ENCODE measurements at places on chromosomes 12 and 14. TPM values are rescaled to one million over a fixed set of nuclear protein-coding genes. Genes with fewer than 3 reads are reported as not detected.
A peak's percentile ranks its signal among the peaks of the same experiment; 100 is the strongest.

DNA sequence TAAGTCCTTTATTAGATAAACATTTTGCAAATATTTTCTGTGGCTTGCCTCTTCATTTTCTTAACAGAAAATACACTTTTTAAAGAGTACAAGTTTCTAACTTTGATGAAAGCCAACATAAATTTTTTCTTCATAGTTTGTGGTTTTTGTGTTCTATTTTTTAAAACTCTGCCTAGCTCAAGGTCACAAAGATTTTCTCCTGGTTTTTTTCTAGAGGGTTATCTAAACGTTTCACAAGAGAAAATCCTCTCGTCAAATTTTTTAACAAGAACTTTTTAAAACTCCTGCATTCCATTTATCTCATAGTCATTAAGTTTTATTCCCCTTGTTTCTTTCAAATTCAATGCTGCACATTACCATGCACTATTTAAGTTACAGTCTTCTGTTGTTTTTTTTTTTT lies 8.2 kb downstream of the AREL1 start:
- no peak for DNase-seq

- no peak for DNase-seq
These were observed 49.9 kb downstream of the IFNG start for GRCh38 chr12:68109444-68110217.

DNA sequence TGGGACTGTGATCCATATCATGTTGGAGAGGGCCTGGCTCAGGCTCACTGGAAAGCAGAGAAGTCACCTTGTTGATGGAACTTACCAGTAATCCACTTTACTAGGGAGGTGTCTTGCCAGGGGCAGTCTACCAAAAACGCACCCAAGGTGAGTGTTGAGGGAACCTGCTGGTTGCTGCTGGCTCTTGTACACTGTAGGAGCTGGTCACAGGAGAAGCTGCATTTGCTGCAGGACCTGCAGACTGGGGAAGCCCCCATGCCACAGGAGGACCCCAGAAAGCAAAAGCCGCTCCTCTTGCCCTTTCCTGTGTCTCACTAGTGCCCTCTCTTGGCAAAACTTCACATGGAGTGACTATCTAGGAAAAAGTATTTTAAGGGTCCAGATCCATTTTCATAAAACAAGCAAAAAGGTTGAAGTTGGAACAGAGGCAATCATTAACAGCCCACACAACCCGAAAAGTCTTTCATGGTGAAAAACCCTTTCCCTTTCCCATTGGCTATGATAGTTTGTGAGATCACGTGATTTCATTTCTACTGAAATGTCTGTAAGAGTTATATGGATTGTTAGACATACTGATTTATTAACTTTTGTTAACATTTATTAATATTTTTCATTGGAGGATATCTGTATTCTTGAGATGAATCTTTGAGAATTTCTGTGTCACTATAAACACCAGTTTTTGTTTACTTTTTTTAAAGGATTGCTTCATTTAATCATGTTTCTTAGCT lies 59.2 kb downstream of the RASSF8 start:
- no peak for DNase-seq

CMKLR1 gene
- polyA plus RNA-seq: 10.1 TPM

- peak; percentile 28 for DNase-seq
These were observed 139.8 kb upstream of the PWP1 start for GRCh38 chr12:107545737-107546353.

GRCh38 chr12:55492078-55492477 lies at the start of gene OR6C68:
OR6C68 (plus strand) TSS chr12:55492378; CDS start chr12:55492378, 0 bp downstream.
- DNase-seq: no peak

- peak; percentile 30 for DNase-seq
These were observed 449.5 kb downstream of the BCAT1 start for GRCh38 chr12:24499151-24500146.

TMEM30B gene
- polyA plus RNA-seq: 19.4 TPM

OTUB2 gene
- 3.5 TPM for polyA plus RNA-seq

GRCh38 chr14:92585981-92586937 lies 72.7 kb downstream of the RIN3 start:
- peak; percentile 81 for DNase-seq

SOAT2 gene
- 0.19 TPM for polyA plus RNA-seq

- no peak for DNase-seq
These were observed 119.3 kb upstream of the OVCH1 start for GRCh38 chr12:29616664-29617406.

DNA sequence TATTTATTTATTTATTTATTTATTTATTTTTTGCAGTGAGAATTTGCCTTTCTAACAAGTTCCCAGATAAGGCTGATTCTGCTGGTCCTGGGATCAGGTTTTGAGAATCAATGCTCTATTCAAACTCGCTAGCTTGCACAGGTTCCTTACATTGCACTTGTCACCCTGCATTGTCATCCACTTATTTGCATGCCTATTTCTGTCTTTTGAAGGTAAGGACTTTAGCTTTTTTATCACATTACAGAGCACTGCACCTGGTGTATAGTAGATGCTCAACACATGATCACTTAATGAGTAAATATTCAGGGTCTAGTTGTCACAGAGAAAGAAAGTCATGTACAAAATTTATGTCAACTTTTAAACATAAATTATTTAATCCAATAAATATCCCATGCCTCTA lies 219.7 kb upstream of the BTG1 start:
- DNase-seq: no peak

NKX2-1 gene
- polyA plus RNA-seq: 121 TPM

- DNase-seq: no peak
These were observed 147.9 kb upstream of the NCOR2 start for GRCh38 chr12:124715121-124715990.

DNA sequence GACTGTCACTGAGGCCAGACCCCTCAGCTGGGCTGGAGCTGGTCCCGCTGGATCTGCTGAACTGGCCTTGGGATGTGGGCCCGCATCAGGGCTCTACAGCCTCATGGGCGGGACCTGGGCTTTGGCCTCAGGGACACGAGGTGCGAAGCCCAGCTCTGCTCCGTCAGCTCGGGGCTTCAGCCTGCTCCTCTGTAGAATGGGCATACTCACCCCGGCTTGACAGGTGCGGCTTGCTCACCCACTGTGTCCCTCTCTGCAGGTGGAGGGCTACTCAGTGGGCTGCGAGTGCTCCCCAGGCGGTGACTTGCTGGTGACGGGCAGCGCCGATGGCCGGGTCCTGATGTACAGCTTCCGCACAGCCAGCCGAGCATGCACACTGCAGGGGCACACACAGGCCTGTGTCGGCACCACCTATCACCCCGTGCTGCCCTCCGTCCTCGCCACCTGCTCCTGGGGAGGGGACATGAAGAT lies 57.6 kb downstream of the BEGAIN start:
- no peak for DNase-seq

DNA sequence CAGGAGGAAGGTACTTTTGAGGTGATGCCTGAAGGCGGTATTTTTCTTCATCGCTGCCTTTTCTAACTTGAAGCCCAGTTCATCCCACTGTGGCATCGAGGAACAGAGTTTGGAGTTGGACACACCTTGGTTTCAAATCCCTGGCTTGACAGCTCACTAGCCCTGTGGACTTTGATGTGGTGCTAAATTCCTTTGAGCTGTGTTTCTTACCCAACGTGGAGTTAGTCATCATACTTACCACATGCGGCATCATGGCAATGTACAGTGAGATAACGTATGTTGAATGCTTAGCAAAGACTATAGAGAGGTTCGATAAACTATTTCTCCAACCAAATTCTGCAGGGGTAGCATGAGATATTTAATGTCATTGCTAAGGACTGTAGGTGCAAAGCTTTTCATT lies 3.4 kb downstream of the PLEKHG3 start:
- no peak for DNase-seq

GRCh38 chr12:129001826-129002225 lies 148.5 kb downstream of the GLT1D1 start:
- DNase-seq: no peak

LYSET gene
- 24.0 TPM for polyA plus RNA-seq

- DNase-seq: peak; percentile 40
These were observed 8.7 kb upstream of the TESPA1 start for GRCh38 chr12:54993181-54993835.

MTERF2 gene
- 45.4 TPM for polyA plus RNA-seq

- DNase-seq: no peak
These were observed 8.9 kb upstream of the SPTLC2 start for GRCh38 chr14:77625360-77625759.

DNA sequence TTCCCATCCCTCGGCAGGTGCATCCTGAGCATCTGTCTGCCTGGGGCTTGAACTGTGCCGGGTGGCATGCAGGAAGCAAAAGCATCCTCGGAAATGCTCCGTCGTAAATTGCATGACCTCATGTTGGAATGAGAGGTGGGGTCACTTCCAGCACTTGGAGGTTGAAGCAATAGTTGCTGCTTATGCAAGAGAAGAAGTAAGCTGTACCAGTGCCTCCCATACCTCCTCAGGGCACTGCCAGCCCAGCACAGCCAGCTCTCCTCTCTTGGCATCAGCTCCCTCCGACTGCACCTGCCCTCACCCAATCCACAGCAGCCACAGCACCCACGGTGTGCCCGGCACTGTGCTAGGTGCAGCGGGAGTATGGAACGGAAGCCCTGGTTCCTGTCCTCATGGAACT lies 11.5 kb downstream of the TEAD4 start:
- no peak for DNase-seq

APOLD1 gene
- polyA plus RNA-seq: 8.7 TPM

DNA sequence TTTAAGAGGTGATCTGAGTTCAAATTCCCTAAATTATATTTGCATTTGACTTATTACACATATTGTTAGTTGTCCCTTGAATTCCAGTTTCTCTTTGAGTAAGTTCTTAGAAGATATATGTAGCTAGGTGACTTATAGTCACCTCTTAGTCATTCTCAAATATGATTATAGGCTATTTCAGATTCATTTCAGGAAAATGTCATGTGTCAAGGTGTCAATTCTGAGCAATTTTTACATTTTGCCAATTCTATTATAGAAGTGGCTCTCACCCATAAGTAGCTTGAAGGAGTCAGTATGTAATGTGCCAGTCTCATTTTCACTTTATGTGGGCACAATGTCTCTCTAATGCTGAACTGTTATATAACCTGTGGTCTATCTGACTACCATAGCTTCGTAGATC lies 623.4 kb downstream of the DIO2 start:
- DNase-seq: no peak

DNA sequence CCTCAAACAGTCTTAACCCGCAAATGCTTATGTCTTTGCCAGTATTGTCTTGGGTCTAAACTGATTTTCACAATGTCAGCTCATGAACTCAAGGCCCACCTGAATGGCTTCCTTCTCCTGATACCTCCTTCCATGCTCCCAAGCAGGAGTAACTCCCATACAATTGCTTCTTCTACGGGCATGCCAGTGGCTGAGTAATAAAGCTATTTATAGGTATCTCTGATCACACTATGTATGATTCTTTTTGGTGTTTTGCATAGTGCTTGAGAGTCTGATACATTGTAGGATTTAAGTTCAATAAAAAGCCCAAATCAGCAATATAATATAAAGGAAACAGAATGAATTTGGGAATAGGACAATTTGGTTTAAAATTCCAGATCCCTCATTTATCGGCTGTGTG lies 235.0 kb upstream of the DCN start:
- DNase-seq: no peak

SLC25A47 gene
- not detected for polyA plus RNA-seq

- DNase-seq: no peak
These were observed 501.0 kb downstream of the RERGL start for GRCh38 chr12:17588968-17589367.

ATG14 gene
- polyA plus RNA-seq: 22.2 TPM

GRCh38 chr14:94009767-94010166 lies 12.7 kb downstream of the CCDC197 start:
- DNase-seq: no peak

- DNase-seq: no peak
These were observed 33.7 kb upstream of the DLK1 start for GRCh38 chr14:100692859-100693558.

DNA sequence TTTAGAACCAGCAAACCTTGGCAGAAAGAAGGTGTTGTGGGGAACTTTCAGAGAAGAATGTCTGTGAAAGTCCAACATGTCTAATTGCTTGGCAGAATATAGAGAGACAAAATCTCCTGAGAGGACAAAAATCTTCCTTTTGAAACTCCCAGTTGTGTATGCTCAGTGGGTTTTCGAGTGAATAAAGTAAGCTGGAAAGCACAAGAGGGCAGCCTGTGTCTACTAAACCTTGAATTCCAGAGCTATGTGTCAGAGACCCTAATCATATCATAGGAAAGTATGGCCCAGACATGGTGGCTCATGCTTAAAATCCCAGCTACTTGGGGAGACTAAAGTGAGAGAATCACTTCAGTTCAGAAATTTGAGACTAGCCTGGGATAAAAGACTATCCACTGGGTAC lies 661.2 kb downstream of the SLC16A7 start:
- DNase-seq: no peak

Data from right lung (tissue), 10 donors.